NCI-H526 treated with DMSO at 0.1 percent for 48 hours (cell line): ENCODE measurements at places on chromosomes 12 and 14.

GRCh38 chr12:123061441-123062205 lies 81.1 kb downstream of the ARL6IP4 start:
- DNase-seq: no peak

DNA sequence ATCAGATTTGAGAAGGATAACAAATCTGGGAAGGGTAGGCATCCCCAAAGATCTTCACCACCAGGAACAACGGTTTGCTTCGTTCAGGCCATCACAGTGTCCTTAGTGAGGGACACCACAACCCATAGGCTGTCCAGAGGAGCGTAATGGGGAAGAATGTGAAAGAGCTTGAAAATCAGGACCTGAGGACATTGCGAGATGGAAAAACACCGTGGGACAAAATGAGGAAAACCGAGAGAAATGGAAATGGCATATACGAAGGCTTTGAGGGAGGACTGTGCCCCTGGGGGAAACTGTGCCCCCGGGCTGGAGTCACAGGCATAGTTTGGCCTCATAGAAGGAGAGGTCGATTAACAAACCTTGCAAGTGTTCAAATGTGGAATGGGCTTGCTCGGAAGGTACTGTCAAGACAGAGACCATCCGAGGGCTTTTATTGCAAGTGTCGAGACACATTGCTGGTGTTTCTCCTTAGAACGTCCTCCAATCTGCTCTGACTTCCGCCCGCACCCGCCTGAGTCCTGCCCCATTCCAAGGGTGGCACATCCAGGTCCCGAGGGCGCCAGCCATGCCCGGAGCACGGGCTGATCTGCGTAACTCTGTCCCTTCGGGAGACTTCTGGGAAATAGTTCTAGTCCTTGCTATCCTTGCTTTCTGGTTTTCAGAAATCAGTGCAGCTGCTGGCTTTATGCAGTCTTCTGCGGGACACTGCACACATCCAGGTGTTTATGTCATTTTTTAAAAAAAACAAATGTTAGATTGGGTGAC lies 885 bp upstream of the PALS1 start:
- no peak for DNase-seq

- no peak for DNase-seq
These were observed 194.0 kb downstream of the KLHL28 start for GRCh38 chr14:44767646-44768173.

- DNase-seq: no peak
These were observed 18.6 kb upstream of the TDRD9 start for GRCh38 chr14:103909531-103910261.

DNA sequence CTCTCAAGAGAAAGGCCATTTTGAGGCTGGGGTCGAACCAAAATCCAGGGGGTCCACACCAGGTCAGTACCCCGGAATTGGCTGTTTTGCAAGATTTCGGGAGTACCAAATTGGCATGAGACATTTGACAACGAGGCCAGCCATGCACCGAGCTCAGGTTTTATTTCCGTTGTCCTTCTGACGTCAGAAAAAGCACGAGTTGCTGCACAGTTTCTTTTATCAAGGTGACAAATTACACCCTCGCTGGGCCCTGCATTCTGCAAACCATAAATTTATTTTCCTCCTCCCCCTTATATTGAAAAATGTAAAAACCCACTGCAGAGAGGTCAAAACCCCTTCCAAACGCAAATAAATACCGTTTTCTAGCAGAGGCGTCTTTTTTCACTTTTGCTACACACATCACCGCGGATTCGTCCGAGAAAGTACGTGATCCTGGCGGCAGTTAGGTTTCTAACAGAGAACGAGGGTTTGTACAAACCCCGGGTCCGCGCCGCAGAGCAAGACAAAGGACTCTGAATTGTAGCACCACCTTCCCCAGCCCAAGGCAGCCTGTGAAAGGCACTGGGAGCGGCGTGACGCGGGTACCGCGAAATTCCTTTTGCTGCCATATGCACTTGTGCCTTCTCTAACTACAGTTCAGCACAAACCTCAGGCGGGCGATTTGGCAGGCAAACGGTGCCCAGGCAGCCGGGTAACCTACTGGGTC lies 1.8 kb downstream of the SLC38A1 start:
- DNase-seq: peak; percentile 54

GRCh38 chr14:73742520-73743238 lies 28.5 kb upstream of the PNMA1 start:
- DNase-seq: no peak

GRCh38 chr12:109084425-109084824 lies 8.8 kb downstream of the ALKBH2 start:
- DNase-seq: no peak

DNA sequence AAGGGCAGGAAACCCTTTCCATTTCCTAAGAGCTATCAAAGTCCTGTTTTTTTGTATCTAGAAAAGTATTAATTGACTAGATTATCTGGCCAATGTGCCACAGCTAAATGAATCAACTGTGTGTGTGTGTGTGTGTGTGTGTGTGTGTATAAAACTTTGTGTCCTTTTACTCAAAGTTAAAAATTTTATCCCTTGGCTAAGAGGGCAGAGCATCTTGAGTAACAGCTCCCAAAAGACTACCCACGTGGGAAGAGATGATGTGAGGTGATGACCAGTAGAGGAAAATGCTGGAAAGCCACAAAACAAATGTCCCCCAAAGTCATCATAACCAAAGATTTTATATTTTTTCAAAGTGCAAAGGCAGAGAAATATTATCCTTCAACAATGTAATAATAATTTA lies 90.3 kb downstream of the FAR2 start:
- DNase-seq: no peak

- no peak for DNase-seq
These were observed 27.1 kb upstream of the CDK17 start for GRCh38 chr12:96427269-96427729.

DNA sequence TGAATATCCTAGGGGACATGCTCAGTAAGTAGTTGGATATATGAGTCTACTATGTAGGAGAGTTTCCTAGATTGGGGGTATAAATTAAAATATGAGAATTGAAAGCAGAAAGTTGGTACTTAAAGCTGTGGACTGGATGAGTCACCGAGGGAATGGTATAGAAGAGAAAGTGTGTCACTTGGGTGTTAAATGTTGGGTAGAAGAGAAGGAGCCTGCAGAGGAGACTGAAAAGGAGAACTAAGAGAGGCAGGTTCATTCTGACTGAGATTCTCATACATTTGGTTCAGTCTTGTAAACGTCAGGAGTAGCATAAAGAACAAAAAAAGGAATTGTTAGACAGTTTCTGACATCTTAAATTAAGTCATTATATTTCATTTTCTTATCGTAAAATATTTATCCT lies 19.9 kb downstream of the LRRC9 start:
- DNase-seq: no peak

DNA sequence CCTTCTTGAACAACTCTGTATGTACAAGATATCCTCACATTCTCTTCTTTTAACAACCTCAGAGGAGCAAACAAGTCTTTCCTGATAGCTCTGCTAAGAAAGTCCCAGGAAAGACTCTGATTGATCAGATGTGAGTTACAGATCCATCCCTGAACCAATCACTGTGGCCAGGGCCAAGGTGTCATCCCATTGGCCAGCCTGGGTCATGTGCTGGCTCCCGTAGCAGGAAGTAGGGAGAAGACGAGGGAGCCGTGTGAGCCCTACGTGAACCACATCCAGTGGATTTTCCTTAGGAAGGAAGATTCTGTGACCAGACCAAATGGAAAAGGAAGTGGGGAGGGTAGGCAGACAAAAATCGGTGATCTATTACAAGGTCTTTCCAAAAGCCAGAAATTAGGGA lies 5.6 kb downstream of the P2RX7 start:
- DNase-seq: no peak

GRCh38 chr14:105143451-105144025 lies 25.0 kb downstream of the JAG2 start:
- no peak for DNase-seq

GRCh38 chr14:74652541-74652940 lies 40.5 kb upstream of the LTBP2 start:
- no peak for DNase-seq

GRCh38 chr12:3041558-3042164 lies 35.5 kb upstream of the TSPAN9 start:
- peak; percentile 54 for DNase-seq

- DNase-seq: no peak
These were observed 2.2 kb downstream of the ZFP36L1 start for GRCh38 chr14:68790644-68791077.

DNA sequence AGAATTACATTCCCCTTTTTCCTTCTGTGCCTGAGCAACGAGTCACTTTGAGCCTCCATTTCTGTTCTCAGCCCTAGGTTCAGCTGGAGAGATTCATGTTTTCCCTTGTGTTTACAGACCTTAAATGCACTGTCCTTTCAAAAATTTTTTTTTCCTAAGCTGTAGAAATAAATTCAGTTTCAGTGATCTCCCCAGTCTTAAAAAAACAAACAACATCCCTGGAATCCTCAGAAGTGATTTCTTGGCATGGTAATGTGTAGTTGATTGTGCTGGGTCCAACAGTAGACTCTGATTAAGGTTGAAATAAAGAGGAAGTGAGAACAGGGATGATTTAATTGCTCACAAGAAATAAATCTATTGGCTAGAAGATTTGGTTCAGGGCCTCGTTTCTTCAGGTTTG lies 89.3 kb downstream of the NTN4 start:
- DNase-seq: no peak

DNA sequence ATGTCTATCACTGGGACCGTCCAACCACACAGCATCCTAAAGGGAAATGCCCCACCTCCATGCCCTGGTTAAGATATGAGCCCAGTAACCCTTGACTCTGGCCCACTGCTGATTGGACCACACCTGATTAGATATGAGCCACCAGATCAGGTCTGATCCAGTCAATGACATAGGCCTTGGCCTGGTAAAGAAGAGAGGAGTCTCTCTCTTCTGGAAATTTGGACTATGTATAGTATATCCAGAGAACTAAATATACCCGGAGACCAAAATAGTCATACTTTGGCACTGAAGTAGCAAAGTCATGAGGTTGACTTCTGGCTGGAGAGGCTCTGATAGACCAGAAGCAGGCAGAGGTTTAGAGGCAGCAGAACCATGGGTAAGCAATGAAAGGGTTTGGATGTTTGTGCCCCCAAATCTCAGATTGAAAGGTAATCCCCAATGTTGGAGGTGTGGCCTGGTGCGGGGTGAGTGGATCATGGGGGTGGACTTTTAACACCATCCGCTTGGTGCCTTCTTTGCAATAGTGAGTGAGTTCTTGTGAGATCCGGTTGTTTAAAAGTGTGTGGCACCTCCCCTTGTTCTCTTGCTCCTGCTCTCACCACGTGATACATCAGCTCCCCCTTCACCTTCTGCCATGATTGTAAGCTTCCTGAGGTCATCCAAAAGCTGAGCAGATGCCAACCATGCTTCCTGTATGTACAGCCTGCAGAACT lies 68.4 kb downstream of the HSPB8 start:
- no peak for DNase-seq

- DNase-seq: no peak
These were observed 73.0 kb downstream of the TMEM132D start for GRCh38 chr12:129830796-129831195.

- DNase-seq: no peak
These were observed 224.8 kb downstream of the DACT1 start for GRCh38 chr14:58862416-58863160.

DNA sequence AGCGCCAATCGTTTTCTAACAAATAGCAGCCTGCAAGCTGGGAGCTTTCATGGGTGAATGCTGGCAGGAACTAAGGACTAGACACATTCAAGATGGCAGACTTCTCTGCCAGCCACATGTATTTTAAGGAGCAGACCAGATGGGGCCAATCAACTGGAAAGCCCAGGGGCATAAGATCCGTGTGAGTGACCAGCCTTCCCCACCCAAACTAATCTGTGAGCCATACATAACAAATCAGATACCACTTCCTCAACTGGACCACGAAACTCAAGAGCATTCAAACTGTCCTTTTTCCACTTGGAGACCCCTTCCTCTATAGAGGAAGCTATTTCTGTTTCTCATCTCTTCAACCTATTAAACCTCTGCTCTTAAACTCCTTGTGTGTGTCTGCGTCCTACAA lies 9.7 kb downstream of the TCL1B start:
- DNase-seq: no peak

GRCh38 chr12:78898416-78898815 lies 33.8 kb downstream of the SYT1 start:
- no peak for DNase-seq

- DNase-seq: no peak
These were observed 5.1 kb upstream of the OTUB2 start for GRCh38 chr14:94021001-94021400.

DNA sequence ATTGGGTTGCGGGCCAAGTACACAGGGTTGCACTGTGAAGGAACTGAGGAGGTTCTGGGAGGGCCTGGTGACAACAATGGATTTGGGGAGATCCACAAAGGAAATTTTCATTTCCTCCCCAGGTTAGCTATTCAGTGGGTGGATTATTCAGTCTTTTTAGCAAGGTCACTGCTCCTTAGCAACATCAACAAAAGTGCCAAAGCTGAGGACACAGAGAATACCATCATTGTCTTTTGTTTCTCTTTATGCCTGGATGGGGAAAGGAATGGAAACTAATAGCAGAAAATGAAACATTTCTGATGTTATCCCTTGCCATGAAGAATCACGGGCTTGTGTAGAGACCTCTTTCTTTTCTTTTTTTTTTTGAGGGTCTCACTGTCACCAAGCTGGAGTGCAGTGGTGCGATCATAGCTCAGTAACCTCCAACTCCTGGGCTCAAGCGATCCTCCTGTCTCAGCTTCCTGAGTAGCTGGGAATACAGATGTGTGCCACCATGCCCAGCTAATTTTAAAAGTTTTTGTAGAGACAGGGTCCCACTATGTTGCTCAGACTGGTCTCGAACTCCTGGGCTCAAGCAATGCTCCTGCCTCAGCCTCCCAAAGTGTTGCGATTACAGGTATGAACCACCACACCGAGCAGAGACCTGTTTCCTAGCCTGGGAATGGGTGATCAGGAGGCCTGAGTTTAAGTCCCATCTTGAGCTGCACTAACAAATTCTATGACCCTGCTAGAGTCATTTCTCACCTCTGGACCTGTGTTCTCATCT lies 6.5 kb downstream of the PPP1R3E start:
- no peak for DNase-seq

GRCh38 chr12:115956659-115957058 lies 320.8 kb downstream of the MED13L start:
- no peak for DNase-seq

DNA sequence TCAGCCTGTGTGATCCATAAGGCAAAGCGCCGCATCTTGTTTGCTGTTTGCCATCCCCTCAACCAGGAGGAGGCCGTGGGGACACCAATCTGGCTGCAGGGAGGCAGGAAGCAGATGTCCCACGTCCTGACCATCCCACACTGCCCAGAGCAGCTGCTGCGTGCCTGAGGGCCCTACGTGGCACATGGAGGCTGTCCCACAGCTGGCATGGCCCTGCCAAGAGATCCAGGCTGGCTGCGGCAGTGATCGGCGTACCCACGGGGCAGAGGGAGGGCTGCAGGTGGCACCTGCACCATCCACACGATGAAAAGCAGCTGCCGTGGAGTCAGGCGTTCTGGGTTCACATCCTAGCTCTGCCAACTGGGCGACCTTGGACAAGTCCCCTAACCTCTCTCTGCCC lies 42.0 kb downstream of the NCOR2 start:
- no peak for DNase-seq

GRCh38 chr14:75667099-75667765 lies 6.2 kb downstream of the TTLL5 start:
- DNase-seq: no peak

GRCh38 chr12:13342971-13343370 lies 146.4 kb downstream of the EMP1 start:
- no peak for DNase-seq
